SW480 (cell line): ENCODE measurements at places on chromosomes 2 and 18.

DNA sequence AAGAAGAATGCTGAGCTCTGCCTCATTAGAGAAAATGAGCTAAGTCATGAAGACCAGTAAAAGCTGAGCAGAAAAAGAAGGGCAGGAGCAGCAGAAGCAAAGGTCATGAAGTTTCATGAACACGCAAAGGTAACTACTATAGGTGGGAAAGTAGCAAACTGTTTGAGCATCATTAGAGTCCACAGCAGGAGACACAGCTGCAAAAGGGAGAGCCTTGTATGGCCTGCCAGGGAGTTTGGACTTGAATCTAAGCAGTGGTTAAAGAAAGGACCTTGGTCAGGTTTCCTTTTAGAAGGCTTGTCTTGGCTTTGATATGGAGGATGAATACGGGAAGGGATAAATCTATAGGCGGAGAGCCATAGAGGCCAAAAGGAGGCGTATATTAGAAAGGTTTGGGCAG is 34.0 kb downstream of the DAPL1 start:
- no peak for DNase-seq

DNA sequence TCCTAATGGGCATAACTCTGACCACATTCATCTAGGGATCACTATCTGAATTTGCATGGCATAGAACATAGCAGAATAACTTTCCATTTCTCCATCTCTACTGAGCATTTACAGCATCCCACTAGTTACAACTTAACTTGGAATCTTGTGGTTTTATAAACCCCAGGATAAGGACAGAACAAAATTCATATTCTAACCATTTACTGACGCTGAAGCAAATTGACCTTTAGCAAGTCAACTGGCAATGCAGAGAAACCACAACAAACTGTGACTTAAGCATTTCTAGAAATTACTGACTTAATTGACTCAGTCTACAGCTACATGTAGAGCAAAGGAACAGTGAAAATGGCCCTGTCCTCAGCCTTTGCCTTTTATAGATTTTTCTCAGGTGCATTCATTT is 61.2 kb downstream of the DCC start:
- DNase-seq: no peak

DNA sequence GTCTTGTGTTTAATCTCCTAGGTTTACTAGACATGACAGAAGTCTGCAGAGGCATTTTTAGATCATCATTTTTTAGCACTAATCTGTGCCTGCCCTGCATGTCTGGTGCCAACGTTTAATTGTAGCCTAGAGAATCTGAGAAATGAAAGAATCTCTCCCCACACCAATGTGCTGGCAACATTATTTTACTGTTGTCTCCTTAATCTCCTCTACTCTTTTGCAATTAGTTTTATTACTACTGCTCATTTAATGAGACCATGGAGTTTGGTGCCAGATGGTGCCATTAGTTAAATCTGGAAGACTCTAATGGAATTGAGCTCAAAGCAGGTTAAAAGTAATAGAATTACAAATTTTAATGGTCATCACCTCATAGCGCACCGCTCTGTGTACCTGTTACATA is 4.0 kb upstream of the SPP2 start:
- DNase-seq: no peak

GRCh38 chr2:237453671-237454070 is 33.4 kb upstream of the MLPH start:
- DNase-seq: no peak

DNA sequence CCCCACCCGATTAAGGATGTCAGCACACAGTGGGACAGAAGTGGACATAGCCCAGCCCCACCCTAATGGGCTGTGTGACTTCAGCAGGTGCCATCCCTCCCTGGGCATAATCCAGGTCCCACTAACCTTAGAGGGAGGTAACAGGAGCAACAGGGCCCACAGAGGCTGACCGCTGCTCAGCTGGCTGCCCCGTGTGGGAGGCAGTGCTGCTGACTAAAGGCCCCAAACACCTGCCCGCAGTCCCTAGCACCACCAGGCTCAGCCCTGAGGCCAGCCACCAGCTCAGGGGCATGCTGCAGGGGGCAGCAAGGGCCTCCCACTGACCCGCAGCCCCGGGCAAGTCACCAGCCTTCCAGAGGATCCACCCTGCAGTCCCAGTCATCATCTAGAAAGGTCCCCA is 14.6 kb downstream of the BIN1 start:
- no peak for DNase-seq

DNA sequence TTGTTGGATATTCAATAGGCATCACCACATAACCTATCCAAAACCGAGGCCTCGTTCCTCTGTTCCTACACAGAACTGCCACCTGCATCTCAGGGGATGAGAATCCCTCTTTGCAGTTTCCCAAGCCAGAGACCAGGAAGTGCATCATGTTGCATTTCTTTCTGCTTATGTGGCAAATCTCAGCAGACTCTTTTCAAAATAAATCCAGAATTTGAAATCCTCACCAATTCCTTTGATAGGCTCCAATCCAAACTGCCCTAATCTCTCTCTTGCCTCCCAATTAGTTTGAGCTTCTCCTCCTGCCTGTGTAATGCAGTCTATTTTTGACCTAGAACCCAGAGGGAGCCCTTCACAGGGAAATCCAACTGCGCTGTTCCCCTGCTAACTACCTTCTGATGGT is 215.5 kb downstream of the RNF144A start:
- no peak for DNase-seq
